Omental fat pad (tissue), 4 donors: ENCODE measurements at places on chromosomes 2 and 18. TPM values are rescaled to one million over a fixed set of nuclear protein-coding genes. Genes with fewer than 3 reads are reported as not detected.

MC2R gene
- total RNA-seq, result not detected

NEU2 gene
- not detected for total RNA-seq

NPPC gene
- total RNA-seq, result not detected

ZAP70 gene
- 9.6 TPM for total RNA-seq

CENPA gene
- 0.46 TPM for total RNA-seq

RBKS gene
- total RNA-seq, result 5.4 TPM

PTPN2 gene
- total RNA-seq, result 47.0 TPM

DNA sequence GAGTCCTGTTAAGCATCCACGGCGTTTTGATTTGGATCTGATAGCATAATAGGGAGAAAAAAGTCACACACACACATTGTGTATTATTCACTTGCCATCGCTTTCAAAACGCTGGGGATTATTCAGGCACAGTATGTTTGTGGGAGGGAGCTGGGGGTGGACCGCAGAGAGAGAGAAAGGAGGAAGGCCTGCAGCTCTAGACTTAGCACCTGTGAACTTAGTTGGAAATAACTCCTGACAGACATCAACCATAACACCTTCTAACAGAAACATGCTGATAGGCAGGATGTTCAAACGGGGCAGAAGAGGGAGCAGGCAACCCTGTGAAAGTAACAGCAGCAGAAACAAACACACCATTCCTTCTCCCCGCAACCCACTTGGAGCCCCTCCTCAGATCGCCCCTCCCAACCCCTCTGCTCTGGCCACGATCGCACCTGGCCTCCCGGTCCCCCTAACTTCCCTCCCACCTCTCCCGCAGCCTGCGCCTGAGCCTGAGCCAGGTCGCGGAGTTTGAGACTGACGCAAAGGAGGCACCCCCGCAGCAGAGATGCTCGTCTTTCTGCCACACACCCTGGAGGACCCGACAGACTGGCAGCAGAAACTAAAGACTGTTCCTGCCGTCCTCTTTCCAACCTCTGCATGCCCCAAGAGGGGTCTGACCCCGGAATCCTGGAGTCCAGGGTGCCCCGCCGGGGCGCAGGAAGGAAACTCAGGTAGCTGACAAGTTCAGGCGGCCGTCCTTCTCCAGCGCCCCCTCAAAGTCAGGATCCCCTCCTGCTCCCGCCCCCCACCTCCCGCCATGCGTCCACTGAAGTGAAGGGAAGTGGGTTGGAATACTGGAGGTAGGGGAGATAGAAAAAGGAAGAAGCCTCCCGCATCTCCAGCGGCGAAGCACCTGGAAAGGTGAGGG, 738 bp downstream of the CHST9 start:
- DNase-seq, result no peak

DNA sequence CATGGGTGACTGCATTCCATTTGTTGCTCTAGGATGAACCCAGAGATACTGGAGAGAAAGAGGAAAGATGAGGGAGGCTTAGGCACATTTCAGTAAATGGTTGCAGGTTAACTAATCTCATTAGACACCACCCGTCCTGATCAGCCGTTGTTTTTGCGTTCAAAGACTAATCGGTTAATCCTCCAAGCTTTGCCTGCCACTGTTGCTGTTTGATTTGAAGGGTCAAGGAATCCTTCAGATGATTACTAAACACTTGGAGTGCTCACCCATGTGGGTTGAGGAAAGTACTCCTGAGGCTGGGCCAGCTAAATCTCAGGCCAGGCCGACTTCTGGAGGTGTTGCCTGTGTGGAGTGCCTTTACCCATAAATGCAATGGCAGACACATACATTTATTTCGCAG, 8.6 kb downstream of the SH3RF3 start:
- no peak for DNase-seq

- no peak for DNase-seq
Measured at GRCh38 chr2:23532391-23533337, 147.7 kb downstream of the KLHL29 start.

DNA sequence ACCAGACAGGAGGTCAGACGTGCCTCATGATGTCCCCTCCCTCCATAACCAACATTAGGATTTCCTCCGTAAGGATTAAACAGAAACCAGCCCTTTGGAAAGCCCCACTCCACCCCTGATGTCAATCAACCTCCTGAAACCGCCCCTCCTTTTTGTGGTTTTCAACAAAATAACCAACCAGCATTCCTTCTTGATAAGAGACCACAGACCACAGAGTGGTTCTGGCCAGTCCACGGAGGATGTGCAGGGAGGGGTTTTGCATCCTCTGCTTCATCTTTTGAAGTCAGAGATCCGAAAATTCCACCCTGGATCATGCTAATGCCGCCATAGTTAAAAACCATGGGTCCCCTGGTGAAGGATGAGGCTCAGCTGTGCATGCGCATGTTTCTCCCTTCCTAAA, 180.0 kb upstream of the CCDC150 start:
- no peak for DNase-seq

DNA sequence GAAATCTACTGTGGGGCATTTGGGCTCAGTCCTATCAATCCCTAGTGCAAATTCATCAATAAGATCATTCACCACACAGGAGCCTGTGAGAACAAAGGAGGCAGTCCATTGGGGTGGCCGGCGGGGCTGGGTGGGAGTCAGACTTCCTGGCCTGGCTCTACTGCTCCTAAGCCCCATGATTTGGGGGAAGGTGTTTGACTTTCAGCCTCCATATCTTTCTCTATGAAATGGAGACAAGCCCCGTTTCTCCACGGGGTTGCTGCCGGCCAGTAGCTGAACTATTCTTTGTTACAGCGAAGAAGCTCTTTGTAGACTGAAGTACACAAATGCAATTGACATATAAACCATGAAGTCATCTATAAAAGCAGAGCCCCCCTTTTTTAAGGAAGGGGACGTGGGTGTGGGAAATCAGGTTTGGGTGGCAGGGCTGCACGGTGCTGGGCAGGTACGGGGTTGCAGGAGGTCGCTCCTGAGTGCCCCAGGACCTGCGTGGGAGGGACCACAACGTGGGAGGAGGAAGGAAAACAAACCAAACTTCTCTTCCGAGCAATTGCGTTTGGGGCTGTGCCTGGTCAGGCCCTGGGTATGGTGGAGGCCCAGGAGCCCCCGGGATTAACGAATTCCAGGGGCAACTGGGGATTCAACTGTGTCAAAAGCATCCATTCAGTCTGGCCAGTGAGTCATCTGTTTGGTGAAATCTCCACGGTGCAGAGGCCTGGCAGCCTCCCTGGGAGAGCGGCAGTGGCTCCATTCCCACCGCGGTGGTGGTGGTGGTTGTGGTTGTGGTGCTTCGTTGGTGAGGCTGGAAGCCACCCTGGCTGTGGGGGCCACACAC, 18.2 kb downstream of the FBLN7 start:
- DNase-seq, result no peak

- DNase-seq, result no peak
Measured at GRCh38 chr2:205079173-205079572, 533.9 kb downstream of the PARD3B start.

- DNase-seq, result no peak
Measured at GRCh38 chr2:27723372-27724144, 48.0 kb upstream of the MRPL33 start.

GRCh38 chr2:205808486-205809121, 126.3 kb downstream of the NRP2 start:
- no peak for DNase-seq

- DNase-seq, result no peak
Measured at GRCh38 chr2:53448591-53448990, 319.0 kb upstream of the CHAC2 start.

DNA sequence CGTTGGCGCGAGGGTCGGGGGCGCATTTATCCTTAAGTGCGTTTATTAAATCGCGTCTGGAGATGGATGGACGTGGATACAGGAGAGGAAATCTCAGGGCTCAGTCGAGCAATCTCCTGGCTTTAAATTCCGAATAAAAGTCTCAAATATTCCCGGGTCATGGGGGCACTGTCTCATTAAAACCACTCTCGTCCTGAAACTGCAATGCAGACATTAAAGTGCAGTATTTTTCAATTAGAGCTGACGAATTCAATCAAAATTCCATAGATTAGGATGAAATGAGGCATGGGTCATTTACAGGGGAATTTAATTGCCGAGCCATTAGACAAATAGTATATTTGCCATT, 10.7 kb upstream of the GBX2 start:
- no peak for DNase-seq

- DNase-seq, result peak; percentile 82
Measured at GRCh38 chr2:223725494-223725893, 111.9 kb downstream of the AP1S3 start.

GRCh38 chr2:143903172-143903856, 616.6 kb downstream of the ZEB2 start:
- no peak for DNase-seq

DNA sequence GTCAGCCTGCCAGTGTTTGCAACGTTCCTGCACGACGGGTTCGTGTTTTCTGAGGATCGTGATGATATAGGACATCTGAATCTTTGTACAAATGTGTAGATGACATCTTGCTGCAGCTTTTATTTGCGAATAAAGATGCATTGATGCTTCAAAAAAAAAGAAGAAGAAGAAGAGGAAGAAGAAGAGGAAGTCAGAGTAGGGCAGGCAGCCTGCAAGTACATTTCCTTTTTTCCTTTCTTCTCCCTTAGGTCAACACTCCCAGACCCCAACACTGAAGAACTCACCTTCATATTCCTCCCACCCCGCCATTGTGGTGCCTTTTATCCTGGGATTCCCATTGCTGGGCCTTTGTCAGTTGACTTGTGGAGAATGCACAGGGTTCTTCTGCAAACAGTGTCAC, 91.5 kb downstream of the FHOD3 start:
- no peak for DNase-seq

GRCh38 chr18:59690996-59691395, 6.2 kb downstream of the CCBE1 start:
- no peak for DNase-seq
